ENCODE measurements at places on chromosomes 6 and 20.

GRCh38 chr6:46704562-46704961 lies 16.9 kb downstream of the TDRD6 start:
- DNase-seq, result no peak

DNA sequence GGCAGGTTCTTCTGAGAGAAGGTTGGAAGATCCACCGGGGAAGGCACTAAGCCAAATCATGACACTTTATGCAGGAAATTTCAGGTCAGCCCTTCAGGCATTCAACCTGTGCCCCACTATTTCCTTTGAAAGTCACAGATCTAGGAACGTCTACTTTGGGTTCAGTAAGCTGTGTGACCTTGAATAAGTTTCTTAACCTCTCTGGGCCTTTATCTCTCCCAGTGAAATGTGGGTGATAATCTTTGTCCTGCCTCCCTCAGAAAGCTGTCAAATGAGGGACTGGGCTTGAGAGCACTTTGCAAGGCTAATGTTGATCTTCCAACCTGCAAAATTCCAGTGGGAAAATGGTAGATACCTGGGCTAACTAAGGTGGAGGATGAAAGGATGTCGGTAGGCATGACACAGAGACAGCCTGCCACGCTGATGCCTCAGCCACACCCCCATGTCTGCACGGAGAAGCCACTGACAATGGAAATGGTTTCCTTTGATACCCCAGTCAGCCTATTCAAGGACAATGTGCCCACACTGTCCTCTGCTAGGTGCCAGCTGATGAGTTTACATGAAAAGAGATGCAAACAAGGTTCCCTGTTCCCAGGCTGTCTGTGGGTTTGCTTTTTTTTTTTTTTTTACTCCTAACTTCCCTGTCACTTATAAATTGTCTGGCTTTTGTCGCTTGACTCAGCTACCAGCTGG lies 9.3 kb downstream of the BNIP5 start:
- no peak for DNase-seq

DNA sequence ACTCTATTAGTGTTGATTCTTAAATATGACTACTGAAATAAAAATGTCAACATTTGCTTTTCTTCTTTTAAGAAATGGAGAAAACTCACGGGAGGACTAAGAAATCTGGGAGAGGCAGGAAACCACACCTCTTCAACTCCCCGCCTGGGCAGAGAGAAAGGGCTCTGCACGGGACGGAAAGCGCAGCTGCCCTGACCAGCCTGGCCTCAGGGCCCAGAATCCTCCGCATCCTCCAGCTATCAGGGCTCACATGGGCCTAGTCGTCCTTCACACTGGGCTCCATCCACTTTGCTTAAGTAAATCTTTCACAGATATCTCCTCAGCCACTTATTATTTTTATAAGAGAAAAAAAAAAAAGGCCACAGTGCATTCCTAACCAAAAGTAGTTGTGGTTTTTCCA lies 215.1 kb downstream of the TBXT start:
- no peak for DNase-seq

- no peak for DNase-seq
These were observed 551.0 kb upstream of the BTBD3 start for GRCh38 chr20:11366660-11367059.

- no peak for DNase-seq
These were observed 48.1 kb downstream of the PLAGL1 start for GRCh38 chr6:143959927-143960326.
